AG20443 (cell line): ENCODE measurements at places on chromosomes 11 and 22.

DNA sequence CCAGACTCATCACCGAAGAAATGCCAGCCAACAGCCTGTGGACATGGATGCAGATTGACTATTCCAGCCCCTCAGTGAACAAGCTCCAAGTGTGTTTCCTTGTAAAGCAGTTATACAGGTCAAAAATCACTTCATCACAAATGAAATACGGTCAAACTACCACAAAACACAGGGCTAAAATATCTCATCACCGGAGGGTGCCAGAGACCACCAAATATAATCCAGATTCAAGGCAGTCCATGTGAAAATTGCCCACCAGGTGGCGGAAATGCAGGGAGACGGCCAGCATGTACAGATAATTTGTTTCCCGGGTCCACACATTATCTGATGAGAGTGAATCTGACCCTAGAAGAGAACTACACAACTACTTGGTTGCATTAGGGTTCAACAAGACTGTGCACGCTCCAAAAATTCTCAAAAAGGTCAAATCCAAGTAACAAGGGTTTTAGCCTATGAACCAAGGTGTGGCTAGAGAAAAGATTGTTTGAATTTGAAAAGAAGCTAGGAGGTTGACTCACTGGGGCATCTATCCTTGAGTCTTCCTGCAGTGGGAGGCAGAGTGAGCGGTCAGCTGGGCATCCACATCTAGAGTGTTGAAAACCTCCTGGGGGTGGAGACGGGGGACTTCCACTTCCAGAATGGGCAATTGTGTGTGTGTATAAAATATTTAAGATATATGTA lies 71.7 kb downstream of the IGLL5 start:
- peak; percentile 60 for DNase-seq

DNA sequence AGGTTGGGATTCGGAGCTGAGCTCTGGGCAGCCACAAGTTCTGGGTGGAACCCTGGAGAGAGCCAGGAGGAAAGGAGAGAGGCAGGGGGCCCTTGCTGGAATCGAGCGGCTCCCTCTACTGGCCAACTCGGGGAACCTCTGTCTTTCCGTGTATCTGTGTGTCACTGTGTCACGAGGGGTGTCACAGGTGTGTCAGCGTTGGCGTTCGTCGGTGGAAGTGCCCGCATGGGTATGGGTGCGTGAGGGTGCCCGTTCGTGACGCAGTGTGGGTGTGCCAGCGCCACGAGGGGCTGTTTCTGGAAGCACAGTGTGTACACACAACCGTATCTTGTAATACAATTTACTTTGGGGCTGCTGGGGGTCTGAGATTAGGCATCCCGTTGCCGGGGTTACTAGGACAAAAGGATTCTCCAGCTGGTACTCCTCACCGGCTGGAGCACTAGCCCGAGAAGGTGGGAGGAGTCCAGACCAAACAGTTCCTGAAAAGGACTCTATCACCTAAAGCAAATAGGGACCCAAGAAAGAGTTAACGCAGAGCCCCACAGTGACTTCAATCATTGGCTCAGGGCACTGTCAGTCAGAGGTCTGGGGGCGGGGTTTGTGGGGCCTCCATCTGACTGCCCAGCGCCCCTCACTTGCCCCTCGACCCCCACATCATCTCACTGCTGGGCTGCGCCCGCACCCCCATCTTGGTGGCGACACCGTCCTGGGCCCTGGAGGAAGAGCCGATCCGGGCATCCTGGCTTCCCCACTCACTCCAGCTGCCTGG lies 2.6 kb upstream of the BCL9L start:
- DNase-seq: peak; percentile 93

GRCh38 chr11:75263944-75264349 lies 23.4 kb downstream of the TPBGL start:
- DNase-seq: no peak

DNA sequence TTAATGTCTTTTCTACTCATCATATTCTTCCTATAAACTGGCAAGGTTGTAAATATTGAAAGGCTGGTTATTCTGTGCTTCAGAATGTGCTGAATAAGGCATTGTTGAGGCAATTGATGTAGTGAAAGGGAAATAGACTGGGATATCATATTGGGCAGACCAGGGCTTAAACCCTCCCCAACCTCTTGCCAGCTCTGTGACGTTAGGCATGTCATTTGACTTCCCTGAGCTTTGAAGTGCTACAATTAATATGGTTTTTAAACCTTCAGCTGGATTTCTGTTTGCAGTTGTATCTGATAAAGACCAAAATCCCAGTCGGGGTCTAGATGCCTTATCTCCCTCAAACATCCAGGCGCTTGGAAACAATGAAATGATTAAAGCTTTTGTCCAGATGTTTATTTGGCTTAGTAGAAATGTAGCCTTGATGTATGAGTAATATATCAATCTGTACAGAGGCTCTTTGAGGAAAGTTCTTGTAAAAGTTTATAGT lies 208.1 kb downstream of the DBX1 start:
- DNase-seq: no peak

DNA sequence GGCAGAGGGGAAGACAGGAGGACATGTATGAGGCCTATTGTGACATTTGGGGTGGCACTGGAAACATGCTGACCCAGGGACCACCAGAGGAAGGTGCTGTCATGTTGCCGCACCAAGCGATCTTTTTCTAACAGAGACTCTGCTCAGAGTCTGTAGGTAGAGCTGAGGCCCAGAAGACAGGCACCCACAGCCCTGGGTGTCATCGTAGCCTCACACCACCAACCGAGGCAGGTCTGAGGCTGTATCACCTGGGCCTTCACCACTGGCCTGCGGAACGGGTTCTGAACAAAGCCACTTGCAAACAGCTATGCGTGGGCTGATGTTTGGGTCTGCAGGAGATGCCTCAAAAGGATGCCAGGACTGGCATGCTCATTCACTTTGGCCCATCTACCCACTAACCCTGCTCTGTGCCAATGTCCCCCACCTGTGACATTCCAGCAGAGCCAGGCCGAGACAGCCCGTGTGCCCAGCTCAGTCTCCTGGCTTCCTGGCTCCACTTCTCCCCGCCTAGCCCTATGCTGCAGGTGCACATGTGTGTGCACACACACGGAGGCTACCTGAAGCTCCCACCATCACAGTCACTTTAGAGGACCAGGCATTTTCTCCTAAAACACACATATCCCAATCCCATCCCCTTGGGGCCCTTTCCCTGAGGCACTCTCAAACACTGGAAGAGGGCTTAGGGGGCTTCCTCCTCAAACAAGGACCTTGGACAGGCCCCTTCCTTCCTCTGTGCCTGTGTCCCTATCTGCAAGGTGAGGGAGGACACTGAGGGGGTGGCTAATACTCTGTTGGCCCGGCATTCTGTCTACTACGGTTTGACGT lies 3.6 kb downstream of the TRIM29 start:
- no peak for DNase-seq

GRCh38 chr11:90468923-90469322 lies 246.1 kb upstream of the CHORDC1 start:
- DNase-seq: no peak

GRCh38 chr22:49062802-49063544 lies 764.7 kb downstream of the BRD1 start:
- DNase-seq: no peak

DNA sequence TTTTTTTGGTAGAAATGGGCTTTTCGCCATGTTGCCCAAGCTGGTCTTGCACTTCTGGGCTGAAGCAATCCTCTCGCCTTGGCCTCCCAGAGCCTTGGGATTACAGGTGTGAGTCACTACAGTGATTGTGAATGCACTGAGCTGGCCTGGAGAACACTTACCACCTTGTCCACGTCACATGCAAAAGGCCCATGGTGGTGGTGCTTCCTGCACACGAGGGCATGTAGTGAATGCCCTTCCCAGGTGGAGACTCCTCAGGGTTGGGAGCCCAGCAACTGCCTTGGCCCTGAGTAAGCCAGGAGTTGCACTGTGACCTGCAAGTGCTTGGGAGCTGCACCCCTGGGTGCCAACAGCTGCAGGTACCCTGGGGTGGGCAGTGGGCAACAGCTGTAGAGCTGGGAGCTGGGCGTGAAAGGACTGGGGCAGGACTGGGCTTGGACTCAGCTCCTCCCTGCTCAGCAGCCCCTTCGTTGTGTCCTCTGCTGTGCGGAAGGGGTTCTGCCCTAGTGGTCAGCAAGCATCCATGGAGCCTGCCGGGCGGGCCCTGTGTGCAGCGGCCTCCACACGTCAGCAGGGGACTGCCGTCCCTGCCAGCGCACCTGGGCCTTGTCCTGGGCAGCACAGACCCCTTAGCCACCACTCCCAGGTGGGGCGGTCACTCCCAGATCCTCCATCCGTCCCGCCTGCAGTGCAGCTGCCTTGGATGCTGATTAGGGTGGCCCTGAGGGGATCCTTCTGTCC lies 9.3 kb upstream of the ADORA2A start:
- DNase-seq: no peak

GRCh38 chr22:45867118-45867905 lies 109.7 kb downstream of the WNT7B start:
- DNase-seq: peak; percentile 84

DNA sequence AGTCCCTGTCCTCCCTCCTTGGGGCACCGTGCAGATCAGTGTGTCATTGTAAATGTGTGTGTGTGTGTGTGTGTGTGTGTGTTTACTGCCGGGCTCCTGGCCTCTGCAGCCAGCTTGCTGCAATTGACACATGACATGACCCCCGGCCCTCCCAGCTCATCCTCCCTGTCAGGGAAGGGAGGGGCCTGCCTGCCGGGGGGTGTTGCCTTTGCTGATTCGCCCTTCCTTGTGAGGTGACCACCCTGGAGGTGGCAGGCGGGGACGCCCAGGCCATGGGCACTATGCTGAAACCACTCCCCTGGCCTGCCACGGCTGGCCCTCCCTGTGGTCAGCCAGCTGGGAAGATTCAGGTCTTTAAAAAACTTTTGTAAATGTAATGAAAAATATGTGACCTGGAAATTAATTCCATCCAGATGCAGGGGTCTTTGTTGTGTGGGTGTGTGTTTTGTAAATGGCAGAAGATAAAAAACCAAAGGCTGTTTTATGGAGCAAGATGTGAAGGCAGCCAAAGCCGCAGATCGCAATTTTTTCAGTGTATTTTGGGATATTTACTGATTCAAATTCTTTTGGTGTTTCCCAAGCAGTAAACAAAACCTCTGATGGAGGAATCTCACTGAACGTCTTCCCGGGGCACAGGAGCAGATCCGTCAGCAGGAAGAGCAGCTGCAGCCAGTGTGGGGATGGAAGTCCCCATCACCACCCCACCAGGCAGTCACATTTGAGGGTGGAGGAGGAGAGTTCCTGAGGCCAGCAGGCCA lies 23.2 kb downstream of the SHISAL1 start:
- peak; percentile 58 for DNase-seq

- peak; percentile 91 for DNase-seq
Observed at GRCh38 chr22:20531404-20532201, 24.2 kb downstream of the MED15 start.

DNA sequence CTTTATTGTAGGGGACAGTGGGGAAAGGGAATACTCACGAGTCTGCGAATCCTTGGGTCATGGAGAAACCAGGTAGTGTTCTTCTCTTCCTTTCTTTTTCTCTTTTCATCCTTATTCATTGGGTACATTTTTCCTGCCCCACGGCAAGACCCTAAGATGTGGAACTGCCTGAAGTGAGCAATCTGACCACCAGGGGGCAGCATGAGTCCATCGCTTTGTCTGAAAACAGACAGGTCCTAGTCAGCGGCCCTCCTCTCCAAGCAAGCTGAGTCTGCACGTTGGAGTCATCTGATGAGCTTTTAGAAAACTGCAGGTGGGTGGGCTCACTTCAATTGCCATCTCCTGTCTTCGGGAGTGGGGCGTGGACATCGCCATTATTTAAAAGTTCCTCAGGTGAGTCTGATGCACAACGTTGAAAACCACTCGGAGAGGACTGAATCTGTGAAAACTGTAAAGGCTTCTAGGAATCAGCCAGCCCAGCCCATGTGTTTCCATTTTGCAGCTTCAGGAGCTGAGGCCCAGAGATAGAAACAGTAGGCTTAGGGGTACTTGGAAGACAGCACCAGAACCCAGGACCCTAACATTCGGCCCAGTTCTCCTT lies 34.0 kb upstream of the FBXO3 start:
- peak; percentile 86 for DNase-seq

DNA sequence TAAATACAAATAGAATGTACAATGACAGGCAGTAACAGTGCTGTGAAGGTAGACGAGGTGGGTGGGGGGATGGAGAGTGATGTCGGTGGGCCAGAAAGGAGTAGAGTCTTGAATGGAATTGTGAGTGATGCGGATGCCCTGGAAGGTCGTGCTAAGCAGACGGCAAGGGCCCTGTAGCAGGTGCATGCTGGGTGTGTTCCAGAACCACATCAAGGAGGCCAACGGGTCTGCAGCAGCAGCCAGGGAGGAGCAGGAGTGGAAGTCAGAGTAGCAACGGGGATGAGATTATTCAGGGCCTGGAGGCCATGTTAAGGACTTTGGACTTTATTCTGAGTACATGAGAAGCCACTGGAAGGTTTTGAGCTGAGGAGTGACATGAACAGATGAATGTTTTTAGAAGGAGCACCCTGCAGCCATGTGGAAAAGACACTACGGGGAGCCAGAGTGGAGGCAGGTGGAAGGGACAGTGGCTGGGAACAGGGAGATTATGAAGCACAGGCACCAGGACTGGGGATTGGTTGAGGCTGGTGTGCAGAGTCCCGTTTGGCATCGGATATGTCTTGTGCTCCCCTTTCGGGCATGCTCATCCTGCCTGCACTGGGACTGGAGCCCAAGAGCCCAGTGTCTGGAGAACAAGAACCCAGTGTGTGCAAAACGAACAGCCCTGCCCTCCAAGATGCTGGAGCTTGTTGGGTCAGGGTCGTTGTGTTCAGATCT lies 74.1 kb downstream of the COMMD9 start:
- no peak for DNase-seq

GRCh38 chr11:124751741-124752470 lies at the start of gene VSIG2:
TSS of gene VSIG2 (minus strand) at chr11:124752255. CDS start at chr11:124752137, 118 bp downstream.
- DNase-seq: no peak

- peak; percentile 49 for DNase-seq
Observed at GRCh38 chr11:58739725-58740430, 8.1 kb upstream of the GLYAT start.

GRCh38 chr22:22237521-22237920 lies 7.1 kb upstream of the VPREB1 start:
- DNase-seq: no peak

DNA sequence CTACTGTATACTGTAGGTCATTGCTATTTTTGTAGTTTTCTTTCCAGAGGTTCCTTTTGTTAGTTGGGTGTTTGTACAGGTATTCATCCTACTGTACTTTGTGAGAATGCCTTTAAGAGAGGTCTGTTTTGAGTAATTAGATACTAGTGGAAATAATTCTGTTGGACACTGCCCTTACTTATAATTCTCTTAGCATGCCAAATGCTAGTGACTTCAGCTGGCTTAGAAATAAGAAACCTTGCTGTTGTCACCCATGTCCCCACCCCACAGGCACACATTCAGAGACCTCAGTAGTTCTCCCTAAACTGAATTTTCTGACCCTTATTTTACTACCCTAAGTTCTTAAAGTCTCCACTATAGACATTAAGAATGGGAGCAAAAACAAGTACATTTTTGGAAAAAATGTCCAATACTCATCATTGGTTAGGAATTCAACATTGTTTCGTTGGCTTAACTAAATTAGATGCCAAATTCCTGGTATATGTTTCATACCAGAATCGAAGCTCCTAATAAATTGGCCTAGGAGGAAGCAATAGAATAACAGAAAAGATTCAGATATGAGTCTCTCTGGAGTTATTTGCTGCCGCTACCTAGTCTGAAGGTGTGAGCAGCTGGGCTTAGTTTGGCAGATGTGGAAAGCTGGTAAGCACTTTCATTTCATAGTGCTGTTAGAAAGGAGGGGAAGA lies 28.4 kb downstream of the ZNF143 start:
- peak; percentile 72 for DNase-seq

GRCh38 chr11:8309311-8309710 lies 45.6 kb upstream of the LMO1 start:
- DNase-seq: no peak
